NCI-H1092 treated with DMSO at 0.1 percent for 48 hours (cell line): ENCODE measurements at places on chromosomes 1 and 21.

GRCh38 chr1:238450976-238451375 lies 560.3 kb upstream of the ZP4 start:
- DNase-seq, result no peak

DNA sequence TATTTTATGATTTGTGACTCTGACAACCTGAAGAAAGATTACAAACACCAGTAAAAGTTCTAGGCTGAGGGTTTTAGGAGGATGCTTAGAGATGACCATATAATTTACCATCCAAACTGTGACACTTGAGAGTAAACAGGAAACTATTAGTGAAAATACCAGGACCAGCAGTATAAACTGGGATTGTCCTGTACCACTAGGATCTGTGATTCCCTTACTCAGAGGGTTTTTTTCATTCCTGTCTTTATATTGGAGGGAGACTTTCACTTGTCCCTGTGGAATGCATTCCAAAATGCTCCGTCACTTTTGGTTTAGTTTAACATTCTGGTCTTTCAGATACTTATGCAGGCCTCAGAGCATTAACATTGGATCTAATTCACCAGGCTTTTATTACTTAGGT lies 482.9 kb downstream of the PTBP2 start:
- DNase-seq, result no peak

DNA sequence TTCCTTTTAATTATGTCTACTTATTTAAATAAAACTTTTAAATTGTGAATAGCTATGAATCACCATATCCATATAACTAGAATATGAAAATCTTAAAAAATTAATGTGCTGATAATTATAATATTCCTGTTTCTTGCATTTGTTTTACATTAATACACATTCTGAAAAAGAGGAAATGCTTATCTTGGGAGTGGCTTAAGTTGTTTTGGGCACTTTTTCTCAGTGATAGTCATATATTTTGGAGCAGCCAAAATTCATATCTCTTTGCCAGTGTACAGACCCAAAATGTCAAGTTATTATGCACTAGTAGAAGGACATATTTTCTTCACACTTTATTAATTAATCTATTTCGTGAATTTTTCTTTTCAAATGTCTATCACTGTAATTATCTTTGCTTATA lies 838.5 kb downstream of the USP25 start:
- no peak for DNase-seq

GRCh38 chr1:10833630-10834557 lies 37.4 kb upstream of the CASZ1 start:
- DNase-seq, result peak; percentile 24

DNA sequence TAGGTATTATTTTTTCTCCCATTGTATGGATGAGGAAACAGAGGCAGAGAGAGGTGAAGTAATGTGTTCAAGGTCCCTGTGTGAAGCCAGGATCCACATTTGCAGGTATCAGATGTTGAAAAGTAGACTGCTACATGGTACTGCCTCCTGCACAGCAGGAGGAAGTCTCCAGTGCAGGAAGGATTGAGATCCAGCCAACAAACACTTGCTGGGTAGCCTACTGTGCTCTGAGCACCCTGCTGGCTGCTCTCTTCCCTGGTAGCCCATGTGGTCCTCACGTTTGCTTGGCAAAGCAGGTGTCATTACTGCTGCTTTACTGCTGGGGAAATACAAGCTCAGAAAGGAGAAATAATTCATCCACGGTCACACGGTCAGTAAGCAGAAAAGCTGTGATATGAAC lies 21.3 kb upstream of the GRIK3 start:
- DNase-seq, result peak; percentile 92

- DNase-seq, result no peak
Measured at GRCh38 chr21:33033961-33034413, 8.3 kb downstream of the OLIG2 start.

- DNase-seq, result no peak
Measured at GRCh38 chr1:88780485-88780884, 96.4 kb downstream of the PKN2 start.

DNA sequence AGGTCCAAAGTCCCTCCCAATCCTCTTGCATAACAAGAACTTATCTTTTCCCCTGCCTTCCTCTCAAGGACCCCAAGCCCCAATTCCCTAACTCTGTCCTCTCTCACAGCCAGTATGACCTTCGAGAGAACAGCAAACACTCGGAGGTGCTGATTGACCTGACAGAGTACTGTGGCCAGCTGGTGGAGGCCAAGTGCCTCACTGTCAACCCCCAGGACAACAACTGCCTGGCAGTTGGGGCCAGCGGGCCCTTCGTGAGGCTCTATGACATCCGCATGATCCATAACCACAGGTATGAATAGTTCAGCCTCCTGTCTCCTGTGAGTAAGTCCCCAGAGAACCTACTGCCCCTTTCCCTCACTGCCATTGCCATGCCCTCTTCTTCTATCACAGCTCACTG lies 29.9 kb upstream of the TMEM222 start:
- DNase-seq, result no peak

- no peak for DNase-seq
Measured at GRCh38 chr1:157137408-157138219, 581 bp downstream of the ETV3 start.

- no peak for DNase-seq
Measured at GRCh38 chr1:201049248-201049831, 25.8 kb upstream of the KIF21B start.

DNA sequence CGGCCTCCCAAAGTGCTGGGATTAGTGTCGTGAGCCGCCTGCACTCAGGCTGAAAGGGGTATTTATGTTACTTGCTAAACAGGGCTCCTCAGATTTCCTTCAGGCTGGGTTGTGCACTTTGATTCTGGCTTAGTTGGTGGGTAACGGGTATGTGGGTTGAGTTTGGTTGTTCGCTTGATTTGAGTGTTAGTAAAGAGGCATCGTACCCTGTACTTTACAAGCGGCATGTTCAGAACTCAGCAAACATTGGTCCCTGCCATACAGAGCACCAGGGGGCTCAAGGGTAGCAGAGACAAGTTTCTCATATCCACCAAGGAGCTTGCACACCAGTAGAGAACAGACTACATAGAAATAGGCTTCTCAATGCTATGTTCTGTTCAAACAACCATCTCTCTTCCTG lies 147.8 kb downstream of the PGBD5 start:
- DNase-seq, result no peak

DNA sequence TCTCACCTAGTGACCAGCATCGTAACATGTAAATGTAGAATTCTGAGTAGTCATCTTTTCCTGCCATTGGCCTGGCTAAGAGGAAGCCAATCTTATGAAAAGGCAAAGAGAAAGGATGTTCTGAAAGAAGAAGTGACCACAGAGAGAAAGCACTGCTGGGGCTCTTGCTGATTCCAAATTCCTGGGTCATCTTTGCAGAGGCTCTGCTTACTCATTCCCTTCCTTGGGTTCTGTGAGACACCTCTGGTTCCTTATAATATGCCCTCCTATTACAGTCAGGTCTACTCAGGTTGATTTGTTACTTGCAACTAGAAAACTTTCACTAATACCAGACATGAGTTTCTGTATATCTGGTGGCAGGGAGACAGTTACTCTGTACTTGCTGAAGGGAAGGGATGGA lies 198.8 kb upstream of the C8B start:
- DNase-seq, result no peak

DNA sequence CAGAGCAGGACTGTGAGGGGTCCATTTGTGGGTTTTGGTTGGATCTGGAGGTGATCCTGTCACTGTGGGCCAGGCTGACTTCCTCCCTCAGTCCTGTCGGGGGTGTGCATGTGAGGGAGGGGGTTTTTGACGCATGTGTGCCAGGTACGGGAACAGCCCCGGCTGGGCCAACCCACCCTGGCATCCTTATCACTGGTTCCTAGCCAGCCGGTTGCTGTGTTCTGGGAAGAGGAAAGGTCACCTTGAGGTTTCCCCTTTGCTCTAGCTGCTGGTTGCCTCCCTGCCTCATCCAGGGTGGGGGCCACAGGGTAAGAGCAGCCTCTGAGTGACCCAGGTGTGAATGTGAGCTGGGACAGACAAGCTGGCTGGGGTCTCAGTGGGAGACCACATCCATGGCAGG lies 2.5 kb downstream of the SLC26A9 start:
- DNase-seq, result no peak
